ENCODE measurements at places on chromosomes 11 and 22.

DNA sequence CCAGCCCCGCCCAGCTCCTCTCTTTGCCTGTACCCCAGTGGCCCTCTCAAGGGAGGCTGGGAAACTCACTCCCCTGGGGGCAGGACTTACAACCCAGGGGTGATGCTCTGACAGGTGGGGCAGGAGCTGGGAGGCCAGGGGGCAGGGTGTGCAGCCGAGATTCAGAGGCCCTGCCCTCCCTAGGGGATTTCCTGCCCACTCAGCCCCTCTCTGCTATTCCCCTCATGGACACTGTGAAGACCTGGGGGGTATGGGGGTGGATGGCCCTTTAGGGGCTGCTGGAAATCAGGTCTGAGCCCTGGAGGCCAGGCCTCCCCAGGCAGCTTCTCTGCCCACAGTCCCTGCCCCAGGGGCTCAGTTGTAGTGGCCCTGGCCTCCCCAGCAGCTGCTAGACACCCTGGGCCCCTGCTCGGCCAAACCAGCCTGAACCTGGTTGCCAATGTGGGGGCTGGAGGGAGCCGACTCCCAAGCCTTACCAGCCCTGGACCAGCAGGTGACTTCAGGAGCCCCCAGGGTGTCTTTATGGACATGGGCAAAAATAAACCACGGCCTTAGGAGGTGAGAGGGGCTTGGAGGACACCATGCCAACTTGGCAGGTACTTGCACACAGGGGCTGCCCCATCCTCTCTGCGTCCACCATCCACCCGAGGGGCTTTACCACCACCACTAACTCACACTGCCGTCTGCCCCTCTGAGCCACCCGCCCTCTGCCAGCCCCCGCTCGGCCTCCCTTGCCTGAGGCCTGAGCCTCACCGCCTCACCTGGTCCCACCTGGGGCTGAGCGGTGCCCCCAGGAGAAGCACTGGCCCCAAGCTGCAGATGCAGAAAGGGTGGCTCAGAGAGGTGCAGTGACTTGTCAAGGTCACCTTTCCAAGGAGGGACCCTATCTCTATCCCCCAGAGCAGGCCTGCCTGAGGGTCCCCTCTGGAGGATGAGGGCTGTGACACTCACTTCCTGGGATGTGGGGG, 2.8 kb upstream of the PHLDA2 start:
- DNase-seq: no peak

- DNase-seq: no peak
These were observed 27.8 kb downstream of the LIMK2 start for GRCh38 chr22:31239771-31240370.

DNA sequence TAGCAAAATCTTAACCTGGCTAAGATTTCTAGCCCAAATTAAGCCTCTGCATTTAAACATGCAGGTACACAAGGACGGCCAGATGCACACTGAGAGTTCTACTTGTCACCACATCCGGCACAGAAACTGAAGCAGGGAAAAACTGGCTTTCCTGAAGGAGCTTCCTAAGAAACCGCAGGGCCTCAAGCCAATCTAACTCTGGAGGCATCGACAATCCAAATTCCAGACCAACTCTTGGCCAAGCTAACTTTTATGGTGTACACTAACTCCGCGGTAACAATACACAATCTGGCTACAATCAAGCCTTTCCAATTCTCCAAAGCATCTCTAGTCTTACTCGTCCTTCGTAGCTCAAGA, 1.2 kb downstream of the MSANTD2 start:
- no peak for DNase-seq

DNA sequence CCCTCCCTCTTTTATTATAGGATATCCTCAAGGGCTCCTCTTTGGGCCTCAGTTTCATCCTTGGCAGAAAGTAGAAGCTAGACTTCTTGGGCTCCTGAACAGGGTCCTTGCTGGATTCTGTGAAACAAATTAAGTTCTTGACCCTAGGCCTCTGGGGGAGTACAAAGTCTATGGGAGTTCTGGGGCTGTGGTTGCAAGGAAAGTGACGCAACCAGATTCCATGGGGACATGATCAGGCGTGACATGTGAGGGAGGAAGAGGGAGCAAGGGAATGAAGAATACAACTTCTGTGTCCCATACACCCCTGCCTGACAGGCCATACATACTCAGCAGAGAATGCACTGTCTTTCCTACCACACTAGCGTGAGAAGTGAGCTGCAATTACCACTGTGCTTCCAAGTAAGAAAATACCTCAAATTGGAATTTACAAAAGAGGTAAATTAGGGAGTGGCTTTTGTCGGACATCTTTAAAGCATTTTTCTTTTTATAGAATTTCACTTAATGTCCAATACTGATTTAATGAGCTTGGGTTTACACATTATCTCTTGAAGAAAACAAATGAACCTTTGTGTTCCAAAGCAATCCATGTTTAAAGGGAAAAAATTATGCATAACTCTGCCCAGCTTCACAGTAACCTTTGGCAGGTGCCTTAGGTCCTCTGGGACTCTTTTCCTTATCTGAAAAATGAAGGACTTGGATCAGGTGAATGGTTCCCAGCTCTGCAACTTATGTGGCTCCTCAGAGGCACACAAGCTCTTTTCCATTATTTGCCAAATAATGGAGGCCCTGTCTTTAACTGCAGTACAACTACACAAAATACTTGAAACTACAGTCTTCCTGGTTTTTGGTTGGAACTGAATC, 38.9 kb downstream of the LIMK2 start:
- DNase-seq: no peak

DNA sequence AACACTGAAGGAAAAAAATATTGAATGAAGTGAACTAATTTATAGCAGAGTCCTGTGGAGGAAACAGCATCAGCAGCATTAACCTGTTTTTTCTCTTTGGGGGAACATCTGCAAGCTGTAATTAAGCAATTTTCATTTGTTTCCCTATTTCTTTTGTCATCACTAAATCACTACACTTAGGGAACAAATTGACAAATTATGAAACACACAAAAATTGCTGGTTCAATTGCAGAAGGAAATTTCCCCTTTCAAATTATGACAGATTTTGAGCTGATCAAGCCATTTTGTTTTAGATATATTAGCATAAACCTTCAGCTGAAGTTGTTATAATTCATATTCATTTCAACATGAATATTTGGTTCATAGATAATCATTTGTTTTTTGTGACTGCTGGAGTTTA, 22.2 kb upstream of the RAG2 start:
- DNase-seq: no peak

- DNase-seq: no peak
These were observed 325.8 kb downstream of the FAT3 start for GRCh38 chr11:92550411-92550810.

- DNase-seq: no peak
These were observed 1.1 kb upstream of the BMAL1 start for GRCh38 chr11:13276454-13276831.

GRCh38 chr11:13271060-13271693, 6.4 kb upstream of the BMAL1 start:
- no peak for DNase-seq

DNA sequence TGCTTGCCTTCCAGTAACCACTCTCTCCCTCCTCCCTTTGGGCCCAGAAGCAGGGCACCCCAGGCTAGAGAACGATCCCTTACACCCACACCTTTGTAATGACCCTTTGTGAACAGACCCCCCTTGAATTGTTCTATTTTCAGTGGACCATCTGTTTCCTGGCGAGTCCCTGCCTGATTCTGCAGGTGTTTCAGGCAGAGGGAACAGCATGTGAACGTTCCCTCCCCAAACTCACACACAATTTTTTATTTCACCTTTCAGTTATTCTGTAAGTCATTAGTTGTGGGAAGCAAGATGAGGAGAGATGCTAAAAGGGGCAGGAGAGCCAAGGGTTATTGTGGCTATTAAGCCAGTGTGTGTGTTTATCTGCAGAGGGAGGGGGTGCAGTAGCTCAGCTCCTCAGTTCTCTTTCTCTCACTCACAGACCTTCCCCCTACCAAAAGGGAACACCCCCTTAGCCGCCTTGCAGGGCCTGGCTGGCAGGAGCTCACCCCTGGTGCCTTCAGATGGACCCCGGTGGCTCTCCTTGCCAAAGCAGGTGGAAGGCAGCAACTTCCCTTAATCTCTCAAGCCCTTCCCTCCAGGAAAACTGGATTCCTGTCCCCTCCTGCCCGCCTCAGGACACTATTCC, 64.8 kb upstream of the SPON1 start:
- DNase-seq: no peak

DNA sequence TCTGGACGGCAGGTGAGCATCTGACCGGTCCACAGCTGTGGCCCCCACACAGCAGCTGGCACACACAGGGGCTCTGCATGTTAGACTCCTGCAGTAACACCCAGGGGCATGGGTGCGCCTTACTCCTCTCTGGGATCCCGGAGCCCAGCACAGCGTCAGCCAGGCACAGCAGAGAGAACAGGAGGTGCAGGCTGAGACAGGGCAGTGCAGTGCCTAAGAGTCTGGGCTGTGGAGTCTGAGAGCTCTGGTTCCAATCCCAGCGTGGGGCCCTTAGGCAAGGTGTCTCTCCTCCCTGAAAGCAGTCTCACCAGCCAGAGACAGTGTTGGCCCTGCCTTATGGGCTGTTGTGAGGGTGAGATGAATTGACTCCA, 2.3 kb downstream of the NUDT8 start:
- DNase-seq: no peak

GRCh38 chr22:48393885-48394284, 1433.8 kb downstream of the BRD1 start:
- no peak for DNase-seq

DNA sequence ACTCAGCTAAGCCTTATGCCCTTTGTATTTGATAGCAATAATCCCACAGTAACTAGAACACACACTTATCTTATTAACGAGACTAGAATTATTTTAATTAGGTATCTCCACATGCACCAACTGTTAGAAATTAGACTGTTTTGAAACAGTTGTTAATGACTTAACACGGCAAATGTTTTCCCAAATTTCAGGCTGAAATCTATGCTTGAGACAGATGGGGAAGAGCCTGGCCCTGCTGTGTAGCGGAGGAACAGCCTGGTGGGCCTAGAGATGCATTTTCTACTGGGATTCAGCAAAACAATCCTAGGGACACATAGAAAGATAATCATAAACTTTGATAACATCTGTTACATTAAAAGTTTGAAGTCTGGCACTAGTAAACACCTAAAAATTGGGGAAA, 273.4 kb downstream of the TTC28 start:
- DNase-seq: no peak

- no peak for DNase-seq
These were observed 48.4 kb upstream of the CYP2D6 start for GRCh38 chr22:42178910-42179519.

- no peak for DNase-seq
These were observed 68.2 kb downstream of the CD82 start for GRCh38 chr11:44633641-44634040.

DNA sequence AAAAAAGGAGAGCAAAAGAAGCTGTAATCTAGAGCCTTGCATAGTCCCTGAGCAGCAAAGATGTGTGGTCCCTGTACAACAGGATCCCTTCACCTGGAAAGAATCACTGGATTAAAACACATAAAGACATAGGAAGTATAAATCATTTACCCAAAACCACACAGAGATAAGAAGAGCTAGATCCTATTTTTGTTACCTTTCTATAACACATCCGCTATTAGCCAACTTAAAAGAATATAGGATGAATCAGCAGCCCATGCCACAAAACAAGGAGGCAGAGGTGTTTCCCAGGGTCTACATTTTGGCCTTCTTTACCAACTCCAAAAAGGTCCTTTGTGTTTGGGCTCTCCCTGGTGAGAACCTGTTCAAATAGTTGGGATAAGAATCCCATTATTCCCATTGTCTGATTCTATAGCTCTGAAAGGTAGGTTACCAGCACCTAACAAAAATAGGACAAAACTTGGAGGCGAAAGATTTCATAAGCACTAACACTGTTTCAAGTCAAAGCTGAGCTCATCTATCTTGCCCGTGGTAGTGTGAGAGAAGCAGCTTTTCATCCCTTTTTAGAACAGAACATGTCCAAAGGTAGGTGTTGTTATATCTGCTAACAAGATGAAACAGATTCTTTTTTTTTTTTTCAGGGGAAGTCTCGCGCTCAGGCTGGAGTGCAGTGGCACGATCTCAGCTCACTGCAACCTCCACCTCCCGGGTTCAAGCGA, 26.8 kb downstream of the PAK1 start:
- DNase-seq: no peak

DNA sequence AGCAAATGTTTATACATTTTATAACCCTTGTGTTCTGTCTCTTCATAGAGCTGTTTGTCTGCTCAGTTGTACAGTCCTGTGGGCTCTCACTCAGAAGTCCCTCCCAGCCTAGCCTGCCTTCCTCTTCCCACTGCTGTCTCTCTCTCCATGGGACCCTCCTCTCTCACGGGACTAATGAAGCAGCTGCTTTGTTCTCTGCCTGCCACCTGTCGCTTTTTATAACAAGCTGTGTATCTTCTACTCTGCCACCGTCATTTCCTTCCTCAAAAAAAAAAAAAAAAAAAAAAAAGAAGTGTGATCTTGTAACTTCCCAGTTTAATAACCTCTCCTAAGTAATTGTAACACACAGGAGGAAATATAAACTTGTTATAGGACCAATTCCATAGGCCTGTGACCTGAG, 92.2 kb upstream of the ALKBH3 start:
- no peak for DNase-seq

DNA sequence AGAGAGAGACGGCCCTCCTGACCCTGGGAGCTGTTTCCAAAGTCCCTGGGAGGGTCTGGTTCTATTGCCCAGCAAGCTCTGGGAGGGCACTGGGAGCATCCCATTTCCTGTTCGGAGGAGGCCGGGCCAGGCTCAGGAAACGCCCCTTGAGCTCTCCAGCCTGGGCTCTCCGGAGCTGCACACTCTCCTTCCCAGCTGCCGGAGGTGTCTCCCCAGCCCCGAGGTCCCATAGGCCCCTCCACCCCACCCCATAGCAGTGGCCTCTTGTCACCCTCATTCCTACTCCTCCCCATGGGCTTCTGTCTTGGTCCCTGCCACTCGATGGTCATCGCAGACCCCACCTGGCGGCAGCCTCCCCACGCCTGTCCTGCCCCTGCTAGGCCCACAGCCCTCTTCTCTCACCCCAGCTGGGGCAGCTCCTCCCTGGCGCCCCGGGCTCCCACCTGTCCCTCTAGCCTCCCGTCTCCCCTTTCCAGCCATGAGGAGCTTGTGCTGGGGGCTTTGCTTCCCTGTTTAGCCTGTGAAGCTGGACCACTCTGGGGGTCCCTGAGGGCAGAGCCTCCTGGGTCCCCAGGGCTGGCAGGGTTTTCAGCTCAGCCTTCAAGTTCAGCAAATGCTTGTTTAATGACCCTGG, 2.8 kb downstream of the TSPAN32 start:
- DNase-seq: no peak

GRCh38 chr11:111632516-111633220, 30.4 kb downstream of the SIK2 start:
- DNase-seq: no peak

- DNase-seq: no peak
These were observed 2.3 kb downstream of the PACSIN3 start for GRCh38 chr11:47183969-47184368.

All from stimulated activated CD4-positive, alpha-beta T cell treated with anti-CD3 and anti-CD28 coated beads, TNF-alpha, amount 100 ng/mL, for 48 hours (primary cell).